ENCODE measurements at places on chromosomes 13 and 19.

- H3K4me3 ChIP-seq = no peak overlapping the region
- H3K4me1 ChIP-seq = peaks cover 8% of the 10 kb centered on the region
- peaks cover 6% of the 10 kb centered on the region for H3K27me3 ChIP-seq
Measured at GRCh38 chr19:18392926-18393325, 4.5 kb downstream of the LRRC25 start.

- H3K27ac ChIP-seq = no peak overlapping the region
- no peak for DNase-seq
- no peaks in the 10 kb centered on the region for H3K4me1 ChIP-seq
- H3K27me3 ChIP-seq = no peaks in the 10 kb centered on the region
- no peaks in the 10 kb centered on the region for H3K36me3 ChIP-seq
Measured at GRCh38 chr13:95124959-95125358, 176.3 kb downstream of the ABCC4 start.

GRCh38 chr13:41099986-41100385, 32.6 kb downstream of the KBTBD6 start:
- no peak for DNase-seq
- H3K27ac ChIP-seq = no peak overlapping the region
- no peaks in the 10 kb centered on the region for H3K27me3 ChIP-seq
- H3K4me1 ChIP-seq = no peaks in the 10 kb centered on the region

DNA sequence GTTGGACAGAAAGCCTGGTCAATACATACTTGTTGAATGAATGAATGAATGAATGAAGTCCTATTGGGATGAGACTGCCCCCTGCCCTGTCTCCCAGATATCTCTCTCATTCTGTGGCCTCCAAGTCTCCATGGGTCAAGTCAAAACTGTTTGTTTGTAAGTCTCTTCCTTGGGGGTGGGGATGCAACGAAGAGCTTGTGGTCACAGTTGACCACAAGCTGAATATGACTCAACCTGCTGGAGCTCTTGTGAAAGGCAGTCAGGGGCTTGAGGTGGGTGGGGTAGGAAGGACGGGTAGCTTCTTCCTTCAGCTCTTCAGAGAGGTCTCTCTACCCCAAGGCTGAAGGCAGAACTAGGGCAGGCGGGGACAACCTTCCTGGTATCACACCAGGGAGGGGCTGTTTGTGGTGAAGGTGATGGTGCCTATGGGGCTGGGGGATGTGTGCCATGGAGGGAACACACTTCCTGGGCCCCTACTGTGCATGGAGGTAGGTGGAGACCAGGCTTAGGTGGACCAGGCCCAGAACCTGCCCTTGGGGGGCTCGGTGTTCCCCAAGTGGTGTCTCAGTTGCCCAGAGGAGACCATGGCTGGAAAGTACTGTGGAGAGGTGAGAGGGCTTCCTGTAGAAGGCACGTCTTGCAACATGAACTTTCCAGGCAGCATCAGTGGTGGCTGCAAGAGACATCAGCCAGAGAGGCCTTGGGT, 8.0 kb downstream of the MYO1F start:
- no peaks in the 10 kb centered on the region for H3K4me1 ChIP-seq
- H3K27me3 ChIP-seq = no peaks in the 10 kb centered on the region
- no peak for DNase-seq
- no peaks in the 10 kb centered on the region for H3K36me3 ChIP-seq
- H3K27ac ChIP-seq = no peak overlapping the region
- H3K4me3 ChIP-seq = no peak overlapping the region

- H3K27ac ChIP-seq = no peak overlapping the region
- no peaks in the 10 kb centered on the region for H3K27me3 ChIP-seq
- H3K4me1 ChIP-seq = no peaks in the 10 kb centered on the region
- DNase-seq = no peak
Measured at GRCh38 chr13:64397701-64398100, 2832.4 kb downstream of the PCDH9 start.

DNA sequence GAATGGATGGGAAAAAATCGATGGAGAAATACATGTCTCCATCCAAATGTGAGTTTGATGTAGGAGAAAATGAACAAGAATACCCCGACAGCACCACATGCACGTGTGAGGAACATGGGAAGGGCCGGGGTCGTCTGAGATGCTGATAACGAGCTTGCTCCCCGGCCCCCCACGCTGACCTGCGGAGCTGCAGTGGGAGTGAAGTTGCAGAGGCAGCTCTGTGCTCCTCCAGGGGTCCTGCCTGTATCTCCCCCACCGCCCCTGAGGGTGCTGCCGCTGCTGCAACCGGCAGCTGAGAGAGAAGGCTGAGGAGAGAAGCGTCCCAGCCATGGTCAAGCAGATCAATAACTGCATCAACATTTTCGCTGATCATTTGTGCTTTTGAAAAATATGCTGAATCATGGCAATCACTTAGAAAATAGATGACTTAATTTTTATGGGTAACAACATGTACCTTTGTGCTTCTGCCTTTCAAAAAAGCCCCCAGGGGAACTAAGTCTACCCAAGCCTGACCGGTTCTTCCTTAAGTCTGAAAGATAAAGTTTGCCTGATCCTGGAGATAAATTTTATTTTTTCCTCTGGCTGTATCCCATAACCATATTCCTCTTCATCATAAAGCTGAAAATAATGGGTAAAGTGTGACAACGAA, 18.2 kb upstream of the NAXD start:
- H3K27me3 ChIP-seq = no peaks in the 10 kb centered on the region
- H3K4me3 ChIP-seq = no peak overlapping the region
- DNase-seq = no peak

DNA sequence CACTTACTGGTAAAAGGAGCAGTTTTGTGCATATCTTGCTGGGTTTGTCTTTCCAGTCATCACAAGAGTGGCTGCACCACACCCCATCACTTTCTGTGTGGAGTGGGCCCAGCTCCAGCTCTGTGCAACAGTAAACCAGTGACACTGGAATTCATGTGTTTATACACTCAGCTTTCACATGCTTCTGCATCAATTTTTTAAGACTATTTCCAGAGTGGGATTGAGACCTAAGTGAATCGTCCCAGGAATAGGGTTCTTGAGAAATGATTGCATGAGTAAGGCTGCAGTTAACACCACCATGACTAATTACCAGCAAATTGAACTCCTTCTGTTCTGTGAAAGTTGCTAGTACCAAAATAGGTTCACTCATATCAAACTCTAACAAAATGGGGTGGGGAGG, 5.3 kb upstream of the CFAP97D2 start:
- H3K27ac ChIP-seq = no peak overlapping the region
- no peaks in the 10 kb centered on the region for H3K4me1 ChIP-seq
- H3K4me3 ChIP-seq = no peak overlapping the region
- no peaks in the 10 kb centered on the region for H3K36me3 ChIP-seq
- H3K27me3 ChIP-seq = no peaks in the 10 kb centered on the region
- no peak for DNase-seq

GRCh38 chr19:46478356-46478986, 7.1 kb upstream of the PNMA8A start:
- H3K36me3 ChIP-seq = no peaks in the 10 kb centered on the region
- no peaks in the 10 kb centered on the region for H3K4me1 ChIP-seq
- no peak for DNase-seq
- H3K27ac ChIP-seq = no peak overlapping the region

DNA sequence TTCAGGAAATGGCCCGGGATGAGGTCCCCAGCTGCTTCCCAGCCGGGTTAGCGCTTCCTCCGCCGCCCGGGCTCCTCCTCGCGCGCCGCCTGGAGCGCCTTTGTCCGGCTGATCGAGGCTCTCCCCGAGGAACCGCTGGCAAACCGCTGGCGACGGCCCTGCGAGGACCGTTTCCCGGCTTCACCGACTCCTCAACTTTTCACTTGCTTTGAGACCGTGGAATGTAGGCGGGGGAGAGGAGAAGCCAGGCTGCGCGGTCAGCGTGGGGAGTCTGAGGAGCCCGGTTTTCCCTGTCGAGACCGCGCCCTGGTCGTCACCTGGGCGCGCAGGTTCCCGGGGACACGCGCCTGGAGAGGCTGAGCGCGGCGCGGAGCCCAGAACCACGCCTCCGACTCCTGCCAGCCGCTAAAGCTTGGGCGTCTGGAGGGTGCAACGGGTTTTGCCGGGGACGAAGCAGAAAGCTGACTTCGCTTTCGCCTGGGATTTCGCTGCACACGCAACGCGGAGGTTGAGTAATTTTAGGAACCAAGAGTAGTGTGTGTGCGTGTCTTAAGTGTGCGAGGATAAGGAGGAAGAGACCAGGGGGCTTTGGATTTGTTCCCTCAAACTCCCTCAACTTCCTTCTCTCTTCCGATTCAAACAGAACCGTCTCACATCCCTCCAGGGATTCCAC, 7.3 kb upstream of the DGKH start:
- peak overlapping the region; percentile 98 for H3K27ac ChIP-seq
- peak; percentile 39 for DNase-seq
- no peaks in the 10 kb centered on the region for H3K36me3 ChIP-seq
- H3K4me1 ChIP-seq = no peaks in the 10 kb centered on the region
- H3K4me3 ChIP-seq = peak overlapping the region; percentile 86

DNA sequence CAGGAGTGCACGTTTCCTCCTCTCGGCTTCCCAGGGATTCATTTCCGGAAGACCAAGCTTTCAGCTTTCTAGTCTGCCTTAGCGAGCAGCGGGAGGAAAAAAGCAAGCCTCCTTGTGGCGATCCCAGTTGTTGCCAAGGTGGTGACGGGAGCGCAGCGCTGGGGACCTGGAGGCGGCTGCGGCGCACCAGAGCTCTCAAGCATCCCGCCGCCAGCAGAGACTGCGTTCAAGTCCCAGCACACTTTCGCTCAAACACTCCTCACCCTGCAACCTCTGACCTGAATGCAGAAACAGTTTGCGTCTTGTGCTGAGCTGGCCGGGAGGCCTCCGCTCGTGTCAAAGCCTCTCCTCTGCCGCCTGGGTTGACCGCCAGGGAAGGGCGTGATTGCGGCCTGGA, 4.9 kb downstream of the GSX1 start:
- no peak for DNase-seq
- no peaks in the 10 kb centered on the region for H3K4me1 ChIP-seq
- H3K27me3 ChIP-seq = peaks cover 51% of the 10 kb centered on the region
- H3K27ac ChIP-seq = no peak overlapping the region
- H3K36me3 ChIP-seq = no peaks in the 10 kb centered on the region

DNA sequence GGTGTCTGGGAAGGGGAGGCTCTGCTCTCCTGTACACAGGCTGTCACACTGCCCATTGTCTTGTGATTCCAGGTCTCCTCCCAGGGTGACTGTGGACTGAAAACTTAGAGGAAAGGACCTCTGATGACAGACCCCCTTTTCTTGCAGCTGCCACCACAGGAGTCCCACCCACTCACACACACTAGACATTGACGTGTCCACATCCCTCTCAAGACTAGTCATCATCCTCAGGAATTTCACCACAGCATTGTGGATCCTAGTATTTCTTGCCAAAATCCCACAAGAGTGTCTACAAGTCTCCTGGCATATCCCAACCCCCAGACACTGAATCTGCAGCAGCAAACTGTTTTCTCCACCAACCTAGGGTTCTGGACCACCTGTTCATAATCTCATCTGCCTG, 5.3 kb downstream of the ZNF85 start:
- no peaks in the 10 kb centered on the region for H3K4me1 ChIP-seq
- H3K36me3 ChIP-seq = no peaks in the 10 kb centered on the region
- no peak for DNase-seq
- H3K4me3 ChIP-seq = no peak overlapping the region
- no peak overlapping the region for H3K27ac ChIP-seq

Measured in uterus (tissue), 4 donors.